Muscle of arm (tissue), 14 donors: ENCODE measurements at places on chromosomes 7 and 10.

GRCh38 chr7:127731431-127732080 is 79.6 kb downstream of the SND1 start:
- DNase-seq: no peak

DNA sequence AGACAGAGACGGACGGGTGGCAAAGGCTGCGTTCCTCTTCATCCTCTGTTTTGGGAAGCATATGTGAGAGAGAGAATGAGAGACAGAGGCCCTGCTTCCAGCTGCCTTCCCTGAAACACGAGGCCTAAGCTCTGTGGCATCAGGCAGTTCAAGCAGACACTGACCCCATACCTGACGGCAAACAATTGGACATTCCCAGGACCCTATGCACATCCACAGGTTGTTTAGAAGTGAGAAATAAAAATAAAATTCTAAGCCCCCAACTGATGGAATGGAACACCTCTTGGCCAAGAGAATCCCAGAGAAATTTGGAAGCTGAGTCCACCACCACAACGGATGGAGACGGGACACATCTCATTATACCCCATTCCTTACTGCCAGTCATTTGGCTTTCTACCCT is 105.3 kb downstream of the CPXM2 start:
- DNase-seq: no peak

- no peak for DNase-seq
Observed at GRCh38 chr10:128875030-128875744, 591.9 kb upstream of the MGMT start.

GRCh38 chr10:103812432-103812831 is 42.9 kb downstream of the SH3PXD2A start:
- no peak for DNase-seq

GRCh38 chr10:63825111-63825510 is 303.9 kb downstream of the REEP3 start:
- DNase-seq: no peak

DNA sequence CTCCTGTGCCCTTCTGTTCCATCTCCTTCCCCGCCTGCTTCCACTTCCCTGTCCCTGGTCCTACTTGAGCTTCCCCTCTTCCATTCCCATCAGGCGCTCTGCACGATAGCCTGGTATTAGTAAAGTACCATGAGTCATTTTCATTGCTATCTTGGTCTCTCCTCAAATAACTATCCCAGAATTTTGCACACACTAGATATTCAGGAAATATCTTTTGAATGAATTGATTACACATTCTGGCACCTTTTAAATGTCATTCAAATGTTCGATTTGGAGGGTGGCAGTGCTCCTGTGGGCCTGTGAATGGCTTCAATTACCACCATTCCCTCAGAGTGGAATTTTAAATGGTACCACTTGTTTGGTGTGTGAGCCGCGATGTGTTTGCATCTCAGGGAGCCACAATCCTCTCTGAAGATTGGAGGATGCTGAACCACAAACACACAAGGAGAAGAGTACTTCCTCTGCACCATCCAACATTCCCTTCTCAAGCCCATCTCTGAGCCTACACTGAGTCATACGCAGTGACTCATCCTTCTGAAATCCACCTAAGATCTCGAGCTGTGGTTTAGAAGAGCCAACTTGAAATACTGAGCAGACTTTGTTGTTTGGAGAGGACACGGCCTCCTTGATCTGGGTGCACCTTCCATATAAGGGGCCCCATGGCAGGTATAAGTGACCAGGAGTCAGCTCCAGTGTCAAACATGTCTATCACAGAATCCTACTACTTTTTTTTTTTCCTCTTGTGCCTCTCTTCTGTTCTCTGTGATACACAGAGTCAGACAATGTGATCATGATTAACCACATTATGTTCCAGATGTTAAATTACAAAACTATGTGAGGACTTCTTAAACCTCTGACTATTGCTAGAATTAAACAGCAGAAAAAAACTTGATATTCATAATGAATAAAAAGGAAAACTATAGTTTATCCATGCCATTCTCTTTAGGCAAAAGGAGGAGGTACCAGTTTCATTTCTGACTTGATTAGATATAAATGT is 81.9 kb downstream of the BMPER start:
- no peak for DNase-seq

DNA sequence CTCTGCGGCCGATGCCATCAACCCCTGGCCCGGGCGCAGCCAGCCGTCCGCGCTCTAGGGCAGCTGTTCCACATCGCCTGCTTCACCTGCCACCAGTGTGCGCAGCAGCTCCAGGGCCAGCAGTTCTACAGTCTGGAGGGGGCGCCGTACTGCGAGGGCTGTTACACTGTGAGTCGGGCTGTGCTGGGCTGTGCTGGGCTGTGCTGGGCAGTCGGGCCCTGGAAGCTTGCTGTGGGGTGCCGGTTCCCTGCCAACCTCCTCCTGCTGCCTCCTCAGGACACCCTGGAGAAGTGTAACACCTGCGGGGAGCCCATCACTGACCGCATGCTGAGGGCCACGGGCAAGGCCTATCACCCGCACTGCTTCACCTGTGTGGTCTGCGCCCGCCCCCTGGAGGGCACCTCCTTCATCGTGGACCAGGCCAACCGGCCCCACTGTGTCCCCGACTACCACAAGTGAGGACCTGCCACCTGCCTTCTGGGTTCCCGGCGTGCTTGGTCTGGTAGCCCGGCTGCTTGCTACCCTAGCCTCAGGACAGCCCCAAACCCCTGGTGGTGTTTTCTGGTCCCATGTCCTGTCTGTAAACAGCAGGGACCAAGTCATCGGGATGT is 7.5 kb downstream of the ZYX start:
- no peak for DNase-seq

DNA sequence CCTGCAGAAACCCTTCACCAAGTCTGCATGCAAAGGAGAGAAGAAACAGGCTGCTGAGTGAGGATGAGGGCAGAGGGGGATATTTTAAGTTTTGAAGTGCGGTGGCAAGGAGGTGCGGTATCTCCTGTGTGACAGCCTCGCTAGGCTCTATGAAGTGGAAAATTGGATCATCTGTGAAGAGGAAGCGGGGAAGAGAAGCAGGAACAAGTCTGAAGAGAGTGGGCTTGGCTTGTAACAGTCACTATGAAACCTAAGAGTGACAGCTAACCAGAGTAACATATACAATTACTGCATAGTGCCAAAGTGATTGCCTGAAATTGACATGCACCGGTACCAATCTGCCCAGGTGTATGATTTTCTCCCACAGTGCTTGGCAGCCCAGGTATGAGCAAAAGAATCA is 287.5 kb upstream of the KLF14 start:
- no peak for DNase-seq

GRCh38 chr10:63711867-63712716 is 190.9 kb downstream of the REEP3 start:
- DNase-seq: peak; percentile 75

- no peak for DNase-seq
Observed at GRCh38 chr7:158539711-158540146, 47.9 kb downstream of the PTPRN2 start.

GRCh38 chr10:111856631-111857030 is 326.9 kb downstream of the GPAM start:
- DNase-seq: no peak

DNA sequence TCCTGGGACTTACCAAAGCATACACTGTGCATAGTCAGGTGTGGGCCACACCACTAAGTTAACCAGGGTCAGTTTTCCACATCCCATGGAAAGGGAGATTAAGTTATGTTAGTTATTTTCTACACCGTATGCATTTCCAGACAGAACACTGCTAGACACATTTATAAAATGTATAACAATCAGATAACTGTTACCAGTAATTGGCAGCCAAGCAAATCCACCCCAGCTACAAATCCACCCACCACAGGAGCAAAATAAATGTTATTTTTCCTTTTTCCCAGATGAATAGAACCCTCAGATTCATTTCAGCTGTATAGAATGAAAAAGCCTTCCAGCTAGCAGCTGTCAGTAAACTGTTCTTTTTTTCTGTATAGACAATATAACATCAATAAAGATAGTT is 256.9 kb upstream of the FZD1 start:
- DNase-seq: no peak

- DNase-seq: no peak
Observed at GRCh38 chr10:111211706-111212105, 134.9 kb downstream of the ADRA2A start.

DNA sequence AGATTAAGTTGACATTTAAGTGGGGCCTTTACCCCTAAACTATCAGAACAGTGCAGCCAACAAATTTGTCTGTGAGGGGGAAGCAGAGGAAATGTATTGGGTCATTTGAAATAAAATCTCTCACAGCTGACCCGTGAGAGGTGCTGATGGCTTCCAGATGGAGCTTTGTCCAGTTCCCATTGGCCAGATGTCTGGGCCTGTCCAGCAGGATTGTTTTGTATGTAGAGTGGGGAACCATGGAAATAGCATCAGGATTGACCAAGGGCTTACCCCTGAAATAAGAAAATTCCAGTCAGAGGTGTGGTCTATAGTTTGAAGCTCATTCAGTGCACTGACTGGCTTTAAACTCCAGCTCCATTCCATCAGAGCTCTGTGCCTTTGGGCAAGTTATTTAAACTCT is 50.6 kb downstream of the INHBA start:
- peak; percentile 88 for DNase-seq

DNA sequence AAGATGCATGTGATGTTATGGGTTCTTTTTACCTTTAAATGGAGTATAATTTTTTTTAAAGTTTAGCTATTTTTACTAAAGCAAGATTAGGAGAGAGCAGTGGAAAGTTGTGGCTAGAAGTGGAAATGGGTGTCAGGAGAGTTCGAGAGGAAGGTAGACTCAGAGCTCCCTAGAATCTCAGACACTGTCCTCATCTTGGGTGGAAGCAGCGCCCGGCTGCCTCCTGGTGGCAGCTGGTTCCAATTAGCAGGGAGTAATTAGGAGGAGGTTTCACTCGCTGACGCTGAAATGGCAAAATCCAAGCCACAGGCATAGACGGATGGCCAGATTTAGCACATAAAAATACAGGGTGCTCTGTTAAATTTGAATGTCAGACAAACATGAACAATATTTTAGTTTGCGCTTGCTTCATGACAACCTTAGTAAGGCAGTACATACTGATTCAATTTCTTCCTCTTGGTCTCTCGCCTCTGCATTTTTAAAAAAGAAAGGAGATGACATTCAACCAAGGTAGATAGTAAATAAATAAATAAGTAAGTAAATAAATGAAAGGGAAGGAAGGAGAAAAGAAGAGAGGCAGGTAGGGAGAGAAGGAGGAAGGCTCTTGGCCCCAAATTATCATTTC is 58.5 kb downstream of the LGI1 start:
- DNase-seq: peak; percentile 54

DNA sequence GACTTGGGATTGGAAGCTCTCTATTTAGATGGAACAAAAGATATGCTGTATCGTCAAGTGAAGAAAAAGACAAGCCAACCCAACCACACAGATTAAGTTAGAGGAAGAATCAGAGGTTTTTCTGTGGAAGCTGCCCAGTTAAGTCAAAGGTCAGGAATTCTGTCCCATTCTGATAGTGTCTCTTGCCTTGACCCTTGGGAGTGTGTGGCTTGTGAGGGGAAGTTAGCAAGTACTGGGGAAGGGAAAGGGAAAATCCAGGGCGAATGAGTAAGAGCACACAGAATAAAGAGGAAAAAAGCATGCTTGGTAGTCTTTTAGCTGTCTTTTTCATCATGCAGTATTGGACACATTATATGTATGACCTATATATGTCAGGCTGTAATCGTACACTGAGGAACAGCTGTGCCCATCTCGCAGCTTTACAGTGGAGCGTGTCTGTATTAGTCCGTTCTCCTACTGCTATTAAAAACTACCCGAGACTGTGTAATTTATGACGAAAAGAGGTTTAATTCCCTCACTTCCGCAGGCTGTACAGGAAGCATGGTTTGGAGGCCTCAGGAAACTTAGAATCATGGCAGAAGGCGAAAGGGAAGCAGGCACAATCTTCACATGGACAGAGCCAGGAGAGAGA is 197.2 kb downstream of the GALNT17 start:
- no peak for DNase-seq

GRCh38 chr10:33483124-33483815 is 148.8 kb upstream of the NRP1 start:
- DNase-seq: no peak

DNA sequence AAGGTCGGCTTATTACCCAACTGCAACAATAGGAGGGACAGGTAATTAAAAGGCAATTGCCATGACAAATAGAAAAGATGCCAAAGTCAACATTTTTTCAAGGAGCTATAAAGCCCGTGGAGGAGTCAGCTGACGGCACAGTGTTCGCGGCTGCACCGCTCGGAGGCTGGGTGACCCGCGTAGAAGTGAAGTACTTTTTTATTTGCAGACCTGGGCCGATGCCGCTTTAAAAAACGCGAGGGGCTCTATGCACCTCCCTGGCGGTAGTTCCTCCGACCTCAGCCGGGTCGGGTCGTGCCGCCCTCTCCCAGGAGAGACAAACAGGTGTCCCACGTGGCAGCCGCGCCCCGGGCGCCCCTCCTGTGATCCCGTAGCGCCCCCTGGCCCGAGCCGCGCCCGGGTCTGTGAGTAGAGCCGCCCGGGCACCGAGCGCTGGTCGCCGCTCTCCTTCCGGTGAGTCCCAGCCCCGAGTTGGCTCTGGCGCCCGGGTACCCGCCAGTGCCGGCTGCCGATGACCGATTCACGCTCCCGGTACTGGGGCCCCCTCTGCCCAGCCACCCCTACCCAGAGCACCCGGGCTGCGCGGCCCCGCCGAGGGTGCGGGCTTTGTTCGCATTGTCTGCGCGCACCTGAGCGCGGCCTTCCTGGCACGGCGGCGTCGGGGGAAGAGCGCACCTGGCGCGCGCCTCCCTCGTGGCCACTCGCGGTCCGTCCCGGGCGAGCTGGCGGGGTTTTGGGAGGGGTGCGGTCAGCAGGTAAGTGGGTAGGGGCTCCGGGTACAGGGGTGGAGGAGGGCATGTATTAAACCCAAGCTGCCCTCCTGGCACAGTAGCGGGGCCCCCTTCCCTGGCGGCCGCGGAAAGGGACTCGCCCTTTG is at the start of gene VWA2:
Gene VWA2 (plus strand): TSS at position 138 of the 877 bp plus-strand sequence. CDS start 9,460 bp downstream, outside the sequence.
- DNase-seq: no peak

DNA sequence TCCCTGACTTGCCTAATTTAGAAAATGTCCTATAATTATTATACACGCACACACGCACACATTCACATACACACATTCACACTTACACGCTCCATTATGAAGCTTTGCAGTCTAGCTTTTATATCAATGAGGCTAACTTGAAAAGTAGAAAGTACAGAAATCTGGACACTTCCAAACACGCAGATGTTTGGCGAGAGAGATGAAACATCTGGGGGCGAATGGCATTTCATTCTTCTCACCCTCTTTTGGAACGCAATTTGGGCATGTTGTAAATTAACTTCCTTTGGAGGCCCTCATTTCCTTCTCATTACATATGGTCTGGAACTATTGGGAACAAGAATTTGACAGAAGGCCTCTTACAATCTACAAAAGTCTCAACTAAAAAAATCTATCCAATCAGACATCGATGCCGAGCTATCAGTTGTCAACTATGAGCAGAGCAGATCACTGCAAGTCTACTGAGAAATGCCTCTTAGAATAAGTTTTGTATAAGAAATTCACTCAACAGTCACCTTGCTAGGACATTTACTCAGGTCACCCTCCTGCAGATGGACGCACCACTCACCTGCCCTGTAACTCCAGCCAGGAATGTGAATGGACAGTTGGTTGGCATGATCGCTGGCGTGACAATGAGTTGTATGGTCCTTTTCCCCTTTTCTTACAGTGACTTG is 115.2 kb upstream of the ADAM12 start:
- DNase-seq: no peak

GRCh38 chr7:43469051-43469450 is 113.9 kb upstream of the STK17A start:
- DNase-seq: no peak

GRCh38 chr10:126166797-126167196 is 221.5 kb downstream of the ADAM12 start:
- no peak for DNase-seq

GRCh38 chr7:38222481-38223096 is 44.5 kb downstream of the STARD3NL start:
- peak; percentile 59 for DNase-seq
